Left renal cortex interstitium (tissue), 4 donors: ENCODE measurements at places on chromosomes 2 and 18. TPM values are rescaled to one million over a fixed set of nuclear protein-coding genes. Genes with fewer than 3 reads are reported as not detected.

DNA sequence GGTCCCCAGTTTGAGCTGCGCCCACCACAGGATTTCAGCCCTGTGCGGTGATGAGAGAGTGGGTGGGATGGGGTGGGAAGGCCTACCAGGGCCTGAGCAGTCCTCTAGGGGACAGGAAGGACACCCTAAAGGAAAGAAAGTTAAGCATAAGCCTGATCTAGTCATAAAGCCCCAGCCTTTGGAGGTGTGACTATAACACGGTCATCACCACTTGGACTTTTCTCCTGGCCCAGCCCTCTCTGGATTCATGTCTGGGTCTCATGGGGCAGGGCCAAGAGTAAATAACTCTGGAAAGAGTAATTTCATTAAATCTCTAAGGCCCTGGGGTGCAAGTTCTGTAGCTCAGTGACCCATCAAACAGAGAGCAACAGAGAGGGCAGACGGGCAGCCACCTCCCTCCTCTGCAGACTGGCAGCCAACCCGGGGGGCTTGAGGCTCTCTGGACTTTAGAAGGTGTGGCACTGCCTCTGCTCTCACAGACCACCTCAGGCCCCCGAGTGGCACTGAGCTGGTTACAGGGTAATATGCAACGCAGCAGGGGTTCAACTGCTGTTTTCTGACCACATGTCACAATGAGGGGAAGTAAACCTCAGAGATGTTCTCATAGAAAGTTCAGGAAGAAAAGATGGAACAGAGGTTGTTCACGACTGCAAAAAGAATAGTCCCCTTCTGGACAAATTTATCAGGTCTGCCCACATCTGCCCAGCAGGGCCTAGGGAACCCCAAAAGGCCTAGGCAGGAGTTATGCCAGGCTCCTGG lies 41.5 kb downstream of the TGFA start:
- DNase-seq, result no peak

DNA sequence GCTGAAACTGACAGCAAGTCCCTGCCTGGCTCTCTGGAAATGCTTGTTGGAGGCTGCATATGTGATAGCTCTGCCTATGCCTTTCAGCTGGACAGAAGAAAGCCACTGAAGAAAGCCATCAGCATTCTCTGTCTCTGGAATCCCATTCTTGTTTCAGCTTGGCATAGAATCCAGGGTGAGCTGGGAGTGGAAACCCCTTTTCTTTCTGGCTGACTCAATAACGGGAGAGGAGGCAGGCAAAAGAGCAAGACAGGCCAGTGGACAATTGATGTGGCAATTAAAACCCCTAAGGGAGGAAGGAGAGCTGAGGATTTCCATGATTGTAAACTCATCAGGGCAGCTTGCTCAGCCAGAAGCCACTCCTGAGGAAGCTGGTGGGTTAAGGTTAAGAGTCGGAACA lies 208.1 kb downstream of the CLIP4 start:
- DNase-seq, result no peak

- DNase-seq, result no peak
These were observed 610 bp downstream of the SPC25 start for GRCh38 chr2:168889635-168890005.

GRCh38 chr2:64324746-64325410 lies 129.1 kb upstream of the LGALSL start:
- DNase-seq, result no peak

DNA sequence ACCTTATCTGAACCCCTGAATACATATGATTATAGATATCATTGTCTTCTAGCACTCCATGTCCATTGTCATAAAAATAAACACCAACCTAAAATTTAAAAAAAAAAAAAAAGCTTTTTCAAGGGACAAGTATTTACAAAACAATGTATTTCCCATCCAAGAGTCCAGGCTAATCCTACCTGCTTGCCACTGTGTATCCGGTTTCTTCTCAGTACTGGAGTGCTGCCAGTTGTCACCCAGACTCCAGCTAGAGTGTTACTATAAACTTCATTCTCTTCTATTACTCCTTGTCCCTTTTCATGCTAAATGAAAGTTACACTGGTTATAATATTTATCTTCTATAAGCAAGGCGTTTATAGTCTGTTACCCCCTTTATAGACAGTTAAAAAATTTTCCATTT lies 35.8 kb downstream of the MSH6 start:
- no peak for DNase-seq

- DNase-seq, result no peak
These were observed 20.2 kb downstream of the LGALSL start for GRCh38 chr2:64474121-64474571.

DNA sequence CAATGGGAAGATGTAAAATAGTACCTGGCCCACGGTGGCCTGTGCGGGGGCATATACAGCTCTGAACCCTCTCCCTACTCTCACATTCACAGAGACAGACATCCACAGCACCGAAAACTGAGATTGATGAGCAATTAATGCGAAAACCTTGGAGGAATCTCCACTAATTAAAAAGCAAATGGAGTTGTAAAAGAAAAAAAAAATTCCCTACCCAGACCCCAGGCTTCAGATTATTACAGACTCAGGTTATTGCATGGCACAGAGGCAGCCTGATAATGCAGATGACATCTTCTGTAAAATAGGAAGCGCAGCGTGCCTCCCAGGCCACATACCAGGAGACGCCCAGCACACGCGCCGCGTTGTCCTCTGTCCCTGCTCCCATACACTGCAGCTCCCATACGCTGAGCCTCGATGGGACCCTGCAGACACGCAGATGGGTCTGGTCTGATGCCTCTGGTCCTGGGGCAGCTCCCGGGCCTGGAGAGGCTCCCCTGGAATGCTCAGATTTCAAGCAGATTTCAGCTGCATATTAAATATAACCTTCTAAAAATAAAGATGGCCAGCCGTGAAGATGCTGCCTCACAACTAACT lies 496.1 kb upstream of the MYT1L start:
- DNase-seq, result no peak

GRCh38 chr2:156689939-156690338 lies 253.8 kb downstream of the GPD2 start:
- DNase-seq, result no peak

Gene GGCX
- 42.6 TPM for polyA plus RNA-seq
